ENCODE measurements at places on chromosomes 13 and 19.

DNA sequence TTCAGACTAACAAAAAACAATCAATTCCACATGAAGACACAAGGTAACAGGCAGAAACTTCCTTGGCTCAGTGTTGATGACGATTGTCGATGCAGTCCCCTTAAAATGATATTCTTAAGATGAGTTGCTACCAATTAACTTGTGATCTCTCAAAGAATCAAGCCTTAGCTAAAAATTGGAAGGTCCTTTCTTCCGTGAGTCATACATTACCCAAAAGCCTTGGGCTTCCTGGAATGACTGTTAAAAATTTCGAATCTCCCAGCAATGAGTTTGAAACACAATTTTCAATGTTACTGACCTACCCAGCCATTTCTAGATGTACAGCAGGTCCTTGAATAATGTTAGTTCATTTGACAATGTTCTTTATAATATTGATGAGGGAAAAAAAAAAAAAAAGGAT lies 28.0 kb upstream of the RB1 start:
- DNase-seq = no peak

DNA sequence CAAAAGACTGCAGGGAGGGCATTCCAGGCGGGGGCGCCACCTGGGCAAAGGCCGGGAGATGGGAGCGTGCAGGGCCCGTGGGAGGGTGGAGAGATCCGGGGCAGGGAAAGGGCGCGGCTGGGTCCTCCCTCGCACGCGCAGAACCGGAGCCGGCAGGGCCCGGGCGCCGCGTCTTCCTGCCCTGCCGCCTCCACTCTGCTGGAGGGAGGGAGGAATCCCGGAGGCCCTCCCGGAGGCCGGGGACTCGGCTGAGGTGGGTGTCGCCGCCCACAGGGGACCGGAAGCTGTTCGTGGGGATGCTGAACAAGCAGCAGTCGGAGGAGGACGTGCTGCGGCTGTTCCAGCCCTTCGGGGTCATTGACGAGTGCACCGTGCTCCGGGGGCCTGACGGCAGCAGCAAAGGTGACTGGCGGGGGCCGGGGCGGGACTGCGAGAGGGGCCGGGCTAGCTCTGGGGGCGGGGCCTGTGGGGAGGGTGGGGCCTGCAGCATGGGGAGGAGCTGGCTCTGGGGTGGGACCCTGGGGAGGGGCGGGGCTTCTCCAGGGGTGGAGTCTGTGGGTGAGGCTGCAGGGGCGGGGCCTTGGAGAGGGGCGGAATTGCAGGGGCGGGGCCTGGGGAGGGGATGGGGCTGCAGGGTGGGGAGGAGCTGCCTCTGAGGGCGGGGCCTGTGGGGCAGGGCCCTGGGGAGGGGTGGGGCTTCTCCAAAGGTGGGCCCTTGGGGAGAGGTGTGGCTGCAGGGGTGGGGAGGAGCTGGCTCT lies 51.3 kb downstream of the CELF5 start:
- peak; percentile 86 for DNase-seq

GRCh38 chr13:109476001-109476400 lies 310.4 kb downstream of the IRS2 start:
- DNase-seq = no peak

DNA sequence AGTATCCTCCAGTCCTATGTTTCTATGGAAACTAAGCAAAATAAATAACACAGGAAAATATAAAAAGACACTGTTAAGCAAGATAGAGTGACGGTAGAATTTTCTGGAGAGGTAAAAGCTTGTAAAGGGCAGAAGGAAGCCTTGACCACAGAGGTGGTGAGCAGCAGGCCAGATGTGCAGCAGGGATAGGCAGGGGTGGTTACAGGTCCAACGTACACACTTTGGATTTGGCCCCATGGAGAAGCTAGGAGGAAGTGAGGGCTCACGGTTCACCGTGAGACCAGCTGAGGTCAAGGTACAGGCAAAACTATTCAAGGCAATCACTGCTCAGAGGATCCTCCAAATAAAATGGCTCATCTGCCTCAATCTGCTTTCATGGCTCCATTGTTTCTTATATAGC lies 242.8 kb downstream of the B3GLCT start:
- no peak for DNase-seq

DNA sequence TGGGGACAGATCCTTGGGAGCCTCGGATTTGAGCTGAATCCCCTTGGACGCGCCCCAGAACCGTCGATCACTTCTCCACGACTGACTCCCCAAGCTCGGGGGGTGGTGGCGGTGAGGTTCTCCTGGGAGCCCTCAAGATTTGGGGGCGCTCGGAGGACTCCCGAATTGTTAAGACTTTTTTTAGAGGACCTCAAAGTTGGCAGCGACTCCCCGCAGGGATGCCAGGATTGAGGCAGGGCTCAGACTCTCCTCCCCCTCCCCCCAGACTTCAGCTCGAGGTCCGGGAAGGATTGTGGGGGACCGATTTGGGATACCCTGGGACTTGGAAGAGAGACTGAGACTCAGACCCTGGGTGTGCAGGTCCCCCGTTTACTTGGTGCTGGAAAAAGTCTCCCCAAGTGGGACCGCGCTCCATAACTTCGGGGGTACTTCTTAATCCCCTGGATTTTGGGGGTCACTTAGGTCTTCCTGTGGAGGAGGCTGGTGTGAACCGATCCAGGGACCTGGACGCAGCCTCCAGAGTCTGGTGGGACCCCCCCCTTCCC lies 665 bp downstream of the VASP start:
- peak; percentile 54 for DNase-seq

DNA sequence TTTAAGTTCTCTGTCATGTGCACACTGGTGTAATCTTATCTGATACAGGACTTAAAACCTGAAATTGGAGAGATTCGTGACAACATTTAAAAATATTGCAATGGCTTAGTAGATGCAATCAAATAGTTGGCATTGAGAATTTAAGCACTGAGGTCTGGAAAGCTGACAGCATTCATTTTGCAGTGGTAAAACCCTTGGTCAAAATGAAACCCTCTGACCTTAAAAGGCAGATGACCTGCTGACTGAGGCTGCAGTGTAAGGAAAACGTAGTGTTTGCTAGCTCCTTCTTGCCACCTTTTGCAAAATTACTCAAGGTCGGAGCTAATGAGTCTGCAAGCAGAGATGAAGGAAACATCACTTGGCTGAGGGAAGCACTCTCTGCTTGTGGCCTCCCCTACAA lies 150.6 kb downstream of the KCTD12 start:
- no peak for DNase-seq

DNA sequence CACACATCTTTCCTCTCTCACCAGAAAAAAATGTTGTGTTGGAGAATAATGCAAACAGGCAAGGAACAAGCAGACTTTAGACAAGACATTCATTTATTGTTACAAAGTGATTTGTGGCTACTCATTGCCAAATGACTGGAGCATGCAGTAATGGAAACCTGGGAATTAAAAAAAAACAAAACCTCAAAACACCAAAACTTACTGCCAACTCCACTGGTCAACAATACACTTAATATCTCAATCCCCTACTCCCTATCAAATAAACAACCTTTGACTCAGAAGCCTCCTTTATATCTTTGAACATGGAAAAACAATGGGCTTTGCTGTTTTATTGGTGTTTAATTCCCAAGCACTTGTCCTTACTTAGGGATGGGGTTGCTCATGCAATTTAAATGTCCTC lies 112.8 kb downstream of the POSTN start:
- no peak for DNase-seq

- DNase-seq = peak; percentile 47
Observed at GRCh38 chr13:70043685-70044084, 63.9 kb upstream of the ATXN8OS start.

GRCh38 chr19:1908364-1908678 lies 3.1 kb downstream of the ADAT3 start:
- DNase-seq = no peak

- no peak for DNase-seq
Observed at GRCh38 chr19:3192228-3192635, 6.5 kb downstream of the NCLN start.

GRCh38 chr13:65268009-65268408 lies 1962.1 kb downstream of the PCDH9 start:
- no peak for DNase-seq

DNA sequence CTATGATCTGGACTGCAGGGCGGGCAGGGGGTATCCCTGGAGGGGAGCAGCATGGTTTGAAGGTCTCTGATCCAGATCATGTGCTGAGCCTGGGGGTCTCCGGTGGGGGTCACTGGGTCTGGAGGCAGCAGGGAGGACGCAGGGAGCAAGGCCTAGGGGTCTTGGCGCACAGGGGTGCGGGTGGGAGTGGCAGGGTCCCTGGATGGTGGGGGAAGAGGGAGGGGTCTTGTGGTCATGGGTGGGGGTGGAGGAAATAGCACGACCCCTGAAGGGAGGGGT lies 1.9 kb downstream of the BTBD2 start:
- DNase-seq = no peak

DNA sequence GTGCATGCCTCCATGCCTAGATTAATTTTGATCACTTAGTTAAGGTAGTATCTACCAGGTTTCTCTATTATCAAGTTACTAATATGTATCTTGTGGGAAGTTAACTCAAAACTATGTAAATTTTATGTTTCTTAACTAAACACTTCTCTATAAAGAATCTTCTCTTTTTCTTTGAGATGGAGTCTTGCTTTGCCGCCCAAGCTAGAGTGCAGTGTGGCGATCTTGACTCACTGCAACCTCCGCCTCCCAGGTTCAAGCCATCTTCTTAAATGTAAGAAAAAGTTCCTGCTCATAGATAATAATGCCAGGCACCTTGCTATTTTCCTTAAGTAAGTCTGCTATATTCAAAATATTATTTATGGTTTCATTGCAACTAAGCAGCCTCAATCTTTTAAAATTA lies 58.4 kb downstream of the ELF1 start:
- no peak for DNase-seq

DNA sequence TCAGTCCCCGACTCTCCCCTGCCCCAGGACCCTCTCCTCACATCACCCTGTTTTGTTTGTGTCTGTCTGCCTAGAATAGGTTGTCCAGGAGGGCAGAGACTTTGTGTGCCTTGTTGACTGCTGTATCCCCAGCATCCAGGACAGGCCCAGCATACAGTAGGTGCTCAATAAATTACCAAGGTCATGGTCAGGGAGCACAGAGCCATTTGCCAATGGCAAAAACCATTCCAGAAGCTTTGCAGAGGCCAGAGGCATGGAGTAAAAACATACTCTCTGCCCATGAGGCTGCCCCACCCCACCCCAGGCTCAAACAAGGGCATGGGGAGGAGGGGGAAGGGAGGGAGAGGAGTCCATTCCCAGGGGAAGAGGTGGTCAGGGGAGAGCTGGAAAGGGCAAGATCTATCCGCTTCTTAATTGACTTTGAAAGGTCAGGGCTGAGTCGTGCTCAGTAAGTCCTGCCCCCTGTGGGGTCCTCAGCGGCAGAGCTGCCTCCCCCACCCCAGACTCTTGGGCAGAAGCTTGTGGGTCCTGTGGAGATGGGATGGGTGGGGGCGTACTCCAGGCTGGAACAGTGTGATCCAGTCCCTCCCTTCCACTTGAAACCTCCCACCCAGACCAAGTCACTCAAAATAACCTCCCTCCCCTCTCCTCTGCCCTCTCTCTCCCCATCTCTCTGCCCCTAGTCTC lies 4.4 kb downstream of the GPR4 start:
- no peak for DNase-seq

DNA sequence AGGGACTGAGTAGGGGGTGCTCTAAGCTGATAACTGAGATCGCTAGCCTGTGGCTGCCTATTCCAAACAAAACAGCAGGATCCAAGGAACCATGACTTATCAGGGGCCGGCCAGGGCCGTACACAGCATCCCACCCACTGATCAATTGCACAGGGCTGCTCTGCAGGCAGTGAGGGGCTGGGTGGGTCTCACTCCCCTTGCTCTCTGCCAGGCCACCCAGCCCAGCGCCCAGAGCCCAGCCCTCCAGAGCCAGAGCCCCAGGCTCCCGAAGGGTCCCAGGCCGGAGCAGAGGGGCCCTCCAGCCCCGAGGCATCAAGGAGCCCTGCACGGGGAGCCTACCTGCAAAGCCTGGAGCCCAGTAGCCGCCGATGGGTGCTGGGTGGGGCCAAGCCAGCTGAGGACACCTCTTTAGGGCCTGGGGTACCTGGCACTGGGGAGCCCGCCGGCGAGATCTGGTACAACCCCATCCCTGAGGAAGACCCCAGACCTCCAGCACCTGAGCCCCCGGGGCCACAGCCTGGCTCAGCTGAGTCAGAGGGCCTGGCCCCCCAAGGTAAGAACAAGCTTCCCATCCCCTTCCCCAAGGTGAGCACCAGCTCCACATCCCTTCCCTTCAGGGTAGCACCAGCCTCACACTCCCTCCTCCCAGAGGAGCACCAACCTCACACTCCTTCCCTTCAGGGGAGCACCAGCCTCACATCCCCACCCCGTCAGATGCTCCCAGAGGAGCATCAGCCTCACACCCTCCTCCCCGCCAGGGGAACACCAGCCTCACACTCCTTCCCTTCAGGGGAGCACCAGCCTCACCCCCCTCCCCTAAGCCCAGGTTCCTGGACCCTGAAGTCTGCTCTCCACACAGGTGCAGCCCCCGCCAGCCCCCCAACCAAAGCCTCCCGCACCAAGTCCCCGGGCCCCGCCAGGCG lies 1.9 kb downstream of the SYDE1 start:
- no peak for DNase-seq

DNA sequence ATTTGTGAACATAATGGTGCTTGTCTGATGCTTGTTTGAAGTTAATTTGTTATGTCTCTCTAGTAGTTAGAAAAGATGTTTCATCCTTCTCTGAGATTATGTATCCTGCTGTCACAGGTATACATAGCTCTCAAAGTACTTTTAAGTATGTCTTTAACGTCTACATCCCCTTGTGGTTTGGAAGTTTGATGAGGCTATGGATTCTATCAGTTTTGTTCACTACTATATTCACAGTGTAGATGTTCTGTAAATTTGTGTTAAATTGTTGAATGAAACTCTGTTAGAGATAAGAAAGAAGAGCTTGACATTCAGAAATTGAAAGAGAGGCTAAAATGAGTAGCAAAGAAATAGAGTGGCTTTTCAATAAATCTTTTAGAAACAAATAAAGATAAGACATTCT lies 304.6 kb upstream of the MIR17HG start:
- no peak for DNase-seq

GRCh38 chr13:75316427-75316826 lies 165.5 kb downstream of the TBC1D4 start:
- no peak for DNase-seq

GRCh38 chr19:11624069-11624463 lies 26.8 kb downstream of the ZNF627 start:
- DNase-seq = no peak

- peak; percentile 15 for DNase-seq
Observed at GRCh38 chr19:39237200-39238184, 7.3 kb downstream of the IFNL3 start.

DNA sequence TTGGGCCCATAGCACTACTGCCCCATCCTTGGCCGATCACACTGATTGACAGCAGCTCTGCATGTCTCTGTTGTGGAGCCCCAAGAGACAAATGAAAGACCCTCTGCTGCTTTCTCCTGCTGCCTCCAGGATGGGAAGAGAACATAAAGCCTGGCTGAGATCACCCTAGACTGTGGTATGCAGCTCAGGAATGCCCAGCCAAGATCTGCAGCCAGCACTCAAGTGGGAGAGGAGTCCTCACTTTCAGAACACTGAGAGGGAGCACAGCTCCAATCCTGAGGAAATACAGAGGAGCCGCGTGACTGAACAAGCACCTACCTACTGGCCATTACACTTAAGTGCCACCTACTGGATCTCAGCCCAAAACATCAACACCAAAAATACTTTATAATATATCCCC lies 203.0 kb downstream of the POSTN start:
- DNase-seq = no peak

GRCh38 chr13:34011552-34012085 lies 193.7 kb downstream of the RFC3 start:
- DNase-seq = no peak
